ENCODE measurements at places on chromosomes 1 and 21.

GRCh38 chr1:7403265-7404045 is 367.6 kb upstream of the VAMP3 start:
- DNase-seq = no peak

- no peak for DNase-seq
These were observed 157.3 kb downstream of the KCNJ6 start for GRCh38 chr21:37758982-37759381.

GRCh38 chr1:201710632-201711597 is 118.0 kb upstream of the IPO9 start:
- no peak for DNase-seq

- no peak for DNase-seq
These were observed 169.4 kb upstream of the ESRRG start for GRCh38 chr1:216892581-216893160.

- DNase-seq = no peak
These were observed 171.0 kb downstream of the TGFBR3 start for GRCh38 chr1:91714867-91715381.

GRCh38 chr1:163295949-163296348 is 25.8 kb upstream of the NUF2 start:
- no peak for DNase-seq

- no peak for DNase-seq
These were observed 156.7 kb downstream of the SYT2 start for GRCh38 chr1:202553560-202554038.

DNA sequence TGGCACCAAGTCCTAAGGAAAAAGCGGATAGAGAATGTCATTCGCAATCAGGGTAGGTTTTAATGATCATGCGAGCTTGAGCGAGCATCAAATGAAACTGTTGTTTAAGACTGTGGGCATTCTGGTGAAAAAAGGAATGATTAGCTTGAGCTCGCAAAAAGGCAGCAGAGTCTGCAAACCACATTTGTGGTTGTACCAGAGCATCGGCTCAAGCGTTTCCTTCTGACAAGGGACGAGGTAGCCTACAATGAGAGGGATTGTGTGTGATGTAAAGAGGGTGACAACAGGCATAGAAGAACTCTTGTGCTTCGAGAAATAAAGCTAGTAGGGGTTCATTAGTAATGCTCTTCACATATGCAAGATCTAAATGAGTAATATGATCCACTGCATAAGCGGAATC is 11.1 kb upstream of the CD48 start:
- DNase-seq = no peak

Data from T-helper 1 cell (primary cell).